ENCODE measurements at places on chromosomes 16 and 17.

DNA sequence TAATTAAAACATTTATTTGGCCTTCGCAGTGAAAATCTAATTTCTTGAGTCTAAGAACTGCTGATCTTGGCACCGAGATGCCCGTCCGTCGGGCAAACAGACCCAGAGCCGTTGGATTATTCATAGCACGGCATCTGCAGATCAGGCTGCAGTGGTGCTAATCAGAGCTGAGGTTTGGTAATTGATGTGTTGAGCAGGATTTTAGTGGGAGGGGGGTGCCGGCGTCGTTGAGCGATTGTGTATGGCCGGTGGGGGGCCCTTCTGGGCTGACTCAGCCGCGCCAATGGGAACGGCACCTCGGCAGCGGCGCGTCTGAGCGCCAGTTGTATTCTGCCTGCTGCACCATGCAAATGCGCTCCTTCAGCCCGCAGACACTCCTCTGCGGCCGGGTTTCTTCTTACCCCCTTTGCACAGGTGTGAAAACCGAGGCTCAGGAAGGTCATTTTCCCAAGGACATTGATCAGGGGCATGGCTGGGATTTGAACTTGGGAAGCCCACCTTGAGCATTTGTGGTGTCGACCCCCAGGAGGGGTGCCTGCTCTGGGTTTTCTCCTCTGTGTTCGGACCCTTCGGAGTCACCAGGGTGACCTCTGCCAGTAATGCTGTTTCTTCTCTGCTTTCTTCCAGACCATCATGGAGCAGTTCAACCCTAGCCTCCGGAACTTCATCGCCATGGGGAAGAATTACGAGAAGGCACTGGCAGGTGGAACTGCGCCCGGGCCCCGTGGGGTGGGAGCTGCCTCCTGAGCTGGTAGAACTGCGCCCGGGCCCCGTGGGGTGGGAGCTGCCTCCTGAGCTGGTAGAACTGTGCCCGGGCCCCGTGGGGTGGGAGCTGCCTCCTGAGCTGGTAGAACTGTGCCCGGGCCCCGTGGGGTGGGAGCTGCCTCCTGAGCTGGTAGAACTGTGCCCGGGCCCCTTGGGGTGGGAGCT, 18.4 kb downstream of the BAIAP2 start:
- peak; percentile 58 for DNase-seq

DNA sequence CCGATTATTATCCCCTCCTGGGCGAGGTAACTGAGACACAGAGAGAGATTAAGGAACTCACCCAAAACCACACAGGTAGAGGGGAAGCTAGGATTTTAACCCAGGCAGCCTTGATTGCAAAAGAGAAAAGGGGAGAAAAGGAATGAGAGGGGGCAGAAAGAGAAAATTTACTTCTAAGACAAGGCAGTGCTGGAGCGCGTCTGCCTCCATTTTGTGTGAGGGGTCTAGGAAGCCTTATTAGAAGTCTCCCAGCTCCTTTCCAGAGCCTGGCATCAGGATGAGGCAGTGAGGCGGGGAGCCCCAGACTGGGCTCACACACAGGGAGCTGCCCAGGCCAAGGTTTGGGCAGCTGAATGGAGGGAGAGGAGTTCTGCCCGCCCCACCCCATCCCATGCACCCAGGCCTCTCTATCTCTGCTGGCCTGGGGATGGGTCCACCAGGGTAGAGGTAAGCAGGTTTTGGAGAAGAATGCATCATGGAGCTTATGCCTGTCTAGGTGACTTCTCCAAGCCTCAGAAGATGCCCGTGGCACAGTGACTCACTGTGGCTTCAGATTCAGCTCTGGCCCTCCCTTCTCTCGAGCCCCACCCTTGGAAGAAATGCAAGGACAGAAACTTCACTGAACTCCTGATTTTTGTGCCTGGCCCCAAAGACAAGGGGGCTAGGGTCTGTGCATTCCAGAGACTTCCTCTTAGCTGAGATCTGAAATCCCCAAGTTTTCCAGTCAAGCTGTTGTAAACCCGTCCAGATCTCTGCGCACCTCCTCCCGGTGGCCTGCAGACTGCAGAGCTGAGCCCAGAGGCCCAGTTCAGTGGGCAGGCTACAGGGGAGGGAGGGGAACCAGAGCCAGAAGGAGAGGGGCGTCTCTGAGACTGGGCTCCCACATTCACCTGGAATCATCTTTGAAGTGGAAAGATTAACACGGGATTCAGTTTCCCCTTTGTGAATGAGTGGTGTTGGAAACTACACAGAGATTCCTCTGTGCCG, 95.1 kb upstream of the CDH5 start:
- DNase-seq, result no peak

DNA sequence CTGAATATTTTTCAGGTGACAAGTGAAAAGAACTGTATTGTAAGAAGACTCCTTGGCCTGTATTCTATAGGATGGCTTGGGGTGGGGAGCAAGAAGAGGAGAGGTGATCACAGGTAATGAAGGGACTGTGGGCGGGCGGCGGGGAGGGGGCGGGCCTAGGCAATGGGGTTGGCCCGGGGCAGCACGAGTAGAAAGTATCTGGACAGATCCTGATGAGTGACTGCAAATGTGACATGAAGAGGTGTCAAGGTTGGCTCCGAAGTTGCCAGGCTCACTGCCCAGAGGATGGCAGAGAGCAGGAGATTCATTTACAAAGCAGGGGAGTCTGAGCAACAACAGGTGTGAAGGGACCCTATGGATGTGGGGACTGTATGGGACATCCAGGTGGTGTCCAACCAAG, 10.8 kb upstream of the G6PC1 start:
- DNase-seq, result no peak

DNA sequence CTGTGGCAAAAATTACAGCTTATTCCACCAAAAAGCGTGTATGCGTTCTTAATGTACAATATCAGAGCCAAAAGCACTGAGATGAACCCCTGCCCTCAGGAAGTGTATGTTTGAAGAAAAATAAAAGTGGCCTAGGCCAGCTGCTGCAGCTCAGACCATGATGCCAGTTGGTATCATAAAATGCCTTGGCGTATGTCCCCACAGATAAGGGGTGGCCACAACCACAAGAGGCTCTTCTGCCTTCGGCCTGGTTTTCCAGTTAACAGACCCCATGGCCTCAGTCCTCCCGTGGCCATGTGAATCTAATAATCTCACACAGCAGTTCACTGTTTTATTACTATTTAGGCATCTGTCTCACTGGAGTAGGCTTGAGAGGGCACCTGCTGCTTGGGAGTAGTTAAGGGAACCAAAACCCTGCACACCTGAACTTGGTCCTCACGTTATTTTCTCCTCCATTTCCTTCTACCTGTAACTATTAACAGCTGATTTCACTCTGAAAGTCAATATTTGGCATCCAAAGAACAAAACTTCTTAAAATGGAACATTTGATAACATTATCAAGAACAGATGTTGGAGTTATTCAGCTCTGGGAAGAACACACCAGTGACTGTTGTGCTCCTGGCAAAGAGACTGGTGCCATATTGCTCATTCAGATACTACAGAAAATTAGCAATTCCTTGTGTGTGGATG, 34.8 kb upstream of the ERN1 start:
- DNase-seq, result no peak

GRCh38 chr16:22810226-22810625, 3.7 kb upstream of the HS3ST2 start:
- DNase-seq, result no peak

DNA sequence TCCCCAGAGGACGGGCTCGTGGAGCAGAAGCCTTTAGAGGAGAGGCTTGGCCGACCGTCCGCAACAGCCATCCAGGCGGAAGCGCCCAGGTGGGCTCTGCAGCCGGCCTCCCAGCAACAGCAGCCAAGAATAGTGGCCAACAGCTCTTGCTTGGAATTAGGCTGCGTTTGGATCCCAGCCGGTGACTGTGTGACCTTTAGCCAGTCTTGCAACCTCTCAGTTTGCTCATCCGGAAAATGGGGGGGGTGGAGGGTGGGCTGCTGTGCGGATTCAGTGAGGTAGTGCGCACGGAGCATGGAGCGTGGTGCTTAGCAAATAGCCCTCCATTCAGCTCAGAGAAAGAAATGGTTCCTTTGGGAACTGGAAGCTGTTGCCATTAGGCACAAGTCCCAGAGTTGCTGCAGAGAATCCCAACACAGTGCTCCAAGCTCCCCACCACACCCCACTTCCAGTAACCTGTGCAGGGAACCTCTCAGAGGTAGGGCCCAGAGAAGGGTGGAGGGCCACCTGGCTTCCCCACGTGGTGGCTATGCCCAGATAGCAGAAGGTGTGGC, 46.7 kb downstream of the RTN4RL1 start:
- DNase-seq, result no peak

DNA sequence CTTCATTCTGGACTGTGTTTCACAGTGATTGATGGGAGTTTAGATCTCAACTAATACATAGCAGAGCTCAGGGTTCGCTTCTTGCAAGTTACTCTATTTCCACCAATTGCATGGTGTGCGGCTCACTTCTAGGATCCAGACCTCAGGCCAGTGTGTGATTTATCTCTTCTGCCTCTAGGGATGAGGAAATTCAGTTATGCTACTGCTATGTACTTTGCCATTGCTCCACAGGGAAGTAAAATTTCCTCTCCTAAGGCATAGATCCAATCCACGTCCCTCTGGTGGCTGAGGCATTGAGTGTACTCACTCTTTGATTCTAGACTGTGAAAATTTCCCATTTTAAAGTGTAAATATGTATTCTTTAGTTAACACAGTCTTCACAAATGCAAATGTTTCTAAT, 214.1 kb downstream of the HS3ST3B1 start:
- no peak for DNase-seq

DNA sequence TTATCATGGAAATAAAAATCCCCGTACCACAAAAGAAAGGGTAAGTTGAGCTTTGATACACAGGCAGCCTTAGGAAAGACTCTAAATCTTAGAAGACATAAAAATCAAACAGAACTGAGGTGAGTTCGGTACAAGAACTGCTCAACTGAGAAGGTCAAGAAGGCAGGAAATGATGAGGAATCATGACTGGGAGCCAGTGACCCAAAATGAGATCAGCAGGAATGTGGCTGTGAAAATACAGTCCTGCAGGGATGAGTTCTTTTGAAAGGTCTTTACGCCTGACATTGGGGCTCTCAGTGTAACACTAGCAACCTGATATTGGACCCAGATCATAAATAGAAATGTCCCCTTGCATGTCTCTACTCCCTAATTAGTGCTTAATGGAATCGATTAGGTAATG, 56.3 kb upstream of the CDH11 start:
- DNase-seq, result no peak

DNA sequence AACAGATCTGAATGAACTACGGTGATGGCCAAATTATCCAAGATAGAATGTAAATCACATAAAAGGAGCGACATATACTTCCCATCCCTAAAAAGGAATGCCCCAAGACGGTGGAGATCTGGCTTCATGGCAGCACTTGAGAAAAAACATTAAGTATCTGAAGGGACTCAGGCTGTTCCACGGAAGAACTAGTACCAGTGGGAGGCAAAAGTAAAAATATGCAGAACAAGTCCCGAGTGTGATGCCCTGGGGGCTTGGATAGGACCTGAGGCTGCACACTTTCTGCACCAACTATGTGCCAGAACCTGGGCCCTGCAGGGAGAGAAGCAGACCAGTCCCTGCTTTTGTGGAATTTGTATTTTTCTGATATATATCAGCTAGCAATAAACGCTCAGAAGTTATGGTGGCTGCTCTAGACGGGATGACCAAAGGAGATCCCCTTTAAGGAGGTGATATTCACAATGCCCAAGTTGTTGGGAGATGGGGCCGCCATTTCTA, 539 bp upstream of the CKLF start:
- DNase-seq, result no peak

- no peak for DNase-seq
Observed at GRCh38 chr16:19851476-19851875, 33.2 kb downstream of the GPRC5B start.

- DNase-seq, result no peak
Observed at GRCh38 chr16:3115561-3115960, 3.2 kb downstream of the ZNF205 start.

DNA sequence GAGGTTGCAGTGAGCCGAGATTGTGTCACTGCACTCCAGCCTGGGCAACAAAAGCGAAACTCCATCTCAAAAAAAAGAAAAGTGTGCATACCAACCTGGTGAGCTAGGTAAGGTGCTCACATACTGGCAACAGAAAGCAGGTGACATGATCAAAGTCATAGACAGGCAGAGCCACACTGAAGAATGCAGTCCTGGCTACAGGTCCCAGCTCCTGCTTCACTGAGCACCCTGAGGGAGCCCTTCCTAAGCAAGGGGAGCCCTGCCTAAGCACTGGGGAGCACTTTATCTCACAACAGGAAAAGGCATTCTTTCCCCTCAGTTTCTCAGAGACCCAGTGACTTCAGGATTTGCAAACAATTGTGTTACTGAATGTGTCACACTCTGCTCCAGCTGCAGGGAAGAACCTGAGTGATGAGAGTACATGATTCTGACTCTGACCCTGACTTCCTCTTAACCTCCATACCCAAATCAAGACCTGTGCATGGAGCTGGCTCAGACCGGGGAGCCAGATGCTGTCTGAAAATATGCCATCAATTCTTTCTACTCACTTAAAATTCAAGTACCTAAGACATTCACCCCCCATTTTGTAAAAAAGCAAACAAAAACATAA, 40.5 kb downstream of the ANKRD11 start:
- DNase-seq, result no peak

GRCh38 chr17:81117672-81118198, 47.6 kb upstream of the PVALEF start:
- no peak for DNase-seq

DNA sequence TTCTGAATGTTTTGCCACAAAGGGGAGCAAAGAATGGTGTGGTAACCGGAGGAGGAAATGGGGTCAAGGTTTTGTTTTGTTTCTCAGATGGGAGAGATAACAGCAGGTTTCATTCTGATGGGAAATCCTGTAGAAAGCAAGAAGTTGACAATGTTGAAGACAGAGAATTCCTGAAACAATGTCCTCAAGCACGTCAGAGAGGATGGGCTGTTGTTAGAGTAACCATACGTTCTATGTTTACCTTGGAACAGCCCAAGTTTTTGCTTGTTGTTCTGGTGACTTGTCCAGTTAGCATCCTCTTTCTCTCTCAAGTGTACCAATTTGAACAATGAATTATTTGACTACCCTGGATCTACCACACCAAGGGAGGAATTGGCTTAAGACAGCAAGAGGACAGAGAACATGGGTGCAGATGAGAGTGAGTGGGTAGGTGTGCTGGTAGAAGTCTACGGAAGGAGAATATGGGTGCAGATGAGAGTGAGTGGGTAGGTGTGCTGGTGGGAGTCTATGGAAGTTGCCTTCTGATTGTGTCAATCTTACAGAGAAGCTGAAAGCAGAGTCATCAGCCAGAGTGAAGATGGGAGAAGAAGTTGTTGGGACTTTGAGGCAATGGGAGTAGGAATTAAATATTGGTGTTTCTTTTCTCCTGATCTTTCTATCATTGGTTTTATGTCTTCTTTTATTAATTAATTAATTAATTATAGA, 14.8 kb upstream of the NSRP1 start:
- no peak for DNase-seq

DNA sequence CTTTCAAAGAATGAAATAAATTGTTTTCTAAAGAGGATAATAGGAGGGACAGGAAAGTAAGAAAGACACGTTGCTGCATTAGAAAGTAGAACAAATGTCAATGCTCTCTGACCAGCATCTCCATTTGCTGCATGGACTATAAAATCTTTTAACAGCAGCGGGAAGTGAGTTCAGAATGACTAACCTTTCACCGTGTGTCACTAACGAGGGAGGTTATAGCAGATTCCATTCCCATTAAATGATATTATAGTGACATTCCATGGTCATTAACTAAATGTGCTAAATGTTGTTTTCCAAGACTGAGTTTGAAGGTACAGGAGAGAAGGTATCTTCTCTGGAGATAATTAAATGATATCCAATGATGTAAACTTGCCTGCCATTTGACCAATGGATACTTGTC, 127.1 kb upstream of the HS3ST3A1 start:
- no peak for DNase-seq

Measured in COR-L47 (cell line).